ENCODE measurements at places on chromosomes 16 and 17. TPM values are rescaled to one million over a fixed set of nuclear protein-coding genes. Genes with fewer than 3 reads are reported as not detected.

DNA sequence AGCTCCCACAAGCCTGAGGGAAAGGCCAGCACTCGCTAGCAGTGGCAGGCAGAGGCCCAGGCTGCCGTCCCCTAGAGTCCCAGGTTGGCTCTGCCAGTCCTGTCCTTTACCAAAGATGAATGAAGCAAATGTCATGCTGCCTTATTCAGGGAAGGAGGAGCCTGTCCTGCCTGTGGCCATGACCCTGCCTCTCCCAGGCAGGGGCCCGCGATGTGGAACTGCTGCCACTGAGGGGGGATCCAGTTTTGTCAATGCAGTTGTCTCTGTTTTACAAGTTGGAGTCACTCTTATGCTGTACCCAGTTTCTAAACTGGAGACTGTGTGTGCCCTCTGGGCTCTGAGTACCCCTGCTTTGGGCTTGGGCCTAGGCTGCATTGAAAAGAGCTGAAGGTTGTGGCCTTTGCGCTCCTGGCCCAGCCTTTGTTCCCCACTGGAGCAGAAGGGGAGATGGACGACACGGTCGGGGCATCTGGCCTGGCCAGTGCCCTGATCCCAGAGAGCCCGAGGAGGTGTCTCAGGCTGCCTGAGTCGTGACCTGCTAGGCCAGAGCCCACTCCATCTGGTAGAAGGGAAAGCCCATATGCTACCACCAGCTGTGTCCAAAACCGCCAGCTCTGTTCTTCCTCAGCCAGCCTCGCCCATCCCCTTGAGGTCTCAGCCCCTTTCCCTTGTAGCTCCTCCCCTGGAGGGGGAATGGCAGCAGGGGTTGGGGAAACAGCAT, 5.5 kb downstream of the LIMD2 start:
- no peak for DNase-seq

GRCh38 chr16:66036184-66036583, 330.3 kb upstream of the CDH5 start:
- no peak for DNase-seq

DNA sequence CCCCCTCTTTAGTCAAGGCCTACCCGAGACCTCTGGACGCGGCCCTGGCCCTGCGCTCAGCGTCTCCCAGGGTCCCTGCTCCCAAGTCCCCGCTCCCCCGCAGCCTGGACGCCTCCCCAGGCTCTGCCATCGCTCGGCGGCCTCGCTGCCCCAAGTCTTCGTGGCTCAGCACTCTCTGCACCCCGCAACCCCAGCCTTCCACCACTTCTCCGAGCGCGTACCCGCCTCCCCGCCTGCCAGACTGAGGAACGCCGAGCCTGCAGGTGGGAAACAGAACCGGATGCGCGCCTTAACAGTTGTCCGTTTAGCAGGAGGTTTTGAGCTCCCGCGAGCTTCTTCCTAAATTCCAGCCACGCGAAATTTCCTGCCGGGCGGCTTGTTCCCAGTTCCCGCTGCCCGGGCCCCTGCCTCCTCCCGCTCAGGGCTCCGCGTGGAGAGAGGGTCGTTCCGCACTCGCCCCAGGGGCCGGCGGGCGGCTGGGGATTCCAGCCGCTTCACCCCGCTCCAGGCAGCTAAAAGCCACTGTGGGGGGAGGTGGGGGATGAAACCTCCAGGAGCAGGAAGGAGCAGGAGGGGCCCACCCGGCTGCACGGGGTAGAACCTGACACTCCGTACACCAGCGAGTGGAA, 87.7 kb downstream of the KCNJ12 start:
- DNase-seq, result no peak

- no peak for DNase-seq
Observed at GRCh38 chr17:48223945-48224344, 116.4 kb downstream of the SNX11 start.

GRCh38 chr17:40283662-40284061, 4.0 kb upstream of the CDC6 start:
- no peak for DNase-seq

DNA sequence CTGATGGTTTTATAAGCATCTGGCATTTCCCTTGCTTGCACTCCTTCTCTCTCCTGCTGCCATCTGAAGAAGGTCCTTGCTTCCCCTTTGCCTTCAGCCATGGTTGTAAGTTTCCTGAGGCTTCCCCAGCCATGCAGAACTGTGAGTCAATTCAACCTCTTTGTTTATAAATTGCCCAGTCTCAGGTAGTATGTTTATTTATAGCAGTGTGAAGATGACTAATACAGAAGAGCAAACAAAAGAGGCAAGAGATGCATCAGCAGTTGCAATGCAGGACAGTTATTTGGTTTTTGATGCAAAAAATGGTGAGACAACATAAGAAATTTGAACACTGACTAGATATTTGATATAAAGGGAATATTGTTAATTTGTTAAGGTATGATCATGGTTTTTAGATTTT, 16.8 kb downstream of the TMEM100 start:
- no peak for DNase-seq

DNA sequence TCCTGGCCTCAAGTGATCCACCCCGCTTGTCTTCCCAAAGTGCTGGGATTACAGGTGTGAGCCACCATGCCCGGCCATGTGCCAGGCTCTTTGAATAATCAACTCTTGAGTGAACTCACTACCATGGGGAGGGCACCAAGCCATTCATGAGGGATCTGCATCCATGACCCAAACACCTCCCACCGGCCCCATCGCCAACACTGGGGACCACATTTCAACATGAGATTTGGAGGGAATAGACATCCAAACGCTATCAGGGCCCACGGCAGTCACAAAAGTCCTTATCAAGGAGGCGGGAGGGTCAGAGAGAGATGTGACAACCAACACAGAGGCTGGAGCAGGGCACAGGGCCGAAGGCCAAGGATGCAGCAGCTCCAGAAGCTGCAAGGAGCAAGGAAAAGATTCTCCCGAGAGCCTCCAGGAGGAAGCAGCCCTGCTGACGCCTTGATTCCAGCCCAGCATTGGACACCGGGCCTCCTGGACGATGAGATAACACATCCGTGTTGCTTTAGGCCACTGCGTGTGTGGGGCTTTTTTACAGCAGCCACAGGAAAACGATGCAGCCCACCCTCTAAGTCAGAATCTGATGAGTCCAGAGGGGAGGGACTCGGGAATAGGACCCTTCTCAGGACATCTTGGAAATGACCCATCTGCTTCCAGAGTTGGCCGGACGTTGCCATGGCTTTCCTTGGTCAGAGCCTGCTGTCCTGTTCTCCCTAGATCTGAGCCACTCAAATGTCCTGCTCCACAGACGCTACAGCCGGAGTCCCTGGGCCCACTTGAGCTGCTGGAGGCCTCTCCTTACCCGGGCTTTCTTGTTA, 47.3 kb upstream of the CMIP start:
- peak; percentile 70 for DNase-seq

DNA sequence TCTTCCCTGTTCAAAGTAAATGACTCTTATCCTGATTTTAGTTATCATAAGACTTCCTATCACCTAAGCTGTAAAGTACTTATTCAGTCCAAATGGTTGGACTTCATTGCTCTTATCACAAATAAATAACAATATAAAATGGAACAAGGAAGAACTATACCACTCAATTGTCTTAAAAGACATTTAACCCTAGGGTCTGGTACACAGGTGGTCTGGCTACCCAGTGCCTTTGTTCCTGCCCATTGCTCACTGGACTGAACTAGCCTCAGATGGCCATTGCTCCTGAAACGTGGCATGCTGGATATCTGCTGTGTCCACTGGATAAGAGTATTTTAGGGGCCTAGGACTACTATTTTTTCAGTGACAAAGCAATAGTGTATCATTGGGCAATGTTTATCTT, 574.3 kb upstream of the CA10 start:
- no peak for DNase-seq

GRCh38 chr17:2423271-2423670, 22.4 kb upstream of the MNT start:
- no peak for DNase-seq

DNA sequence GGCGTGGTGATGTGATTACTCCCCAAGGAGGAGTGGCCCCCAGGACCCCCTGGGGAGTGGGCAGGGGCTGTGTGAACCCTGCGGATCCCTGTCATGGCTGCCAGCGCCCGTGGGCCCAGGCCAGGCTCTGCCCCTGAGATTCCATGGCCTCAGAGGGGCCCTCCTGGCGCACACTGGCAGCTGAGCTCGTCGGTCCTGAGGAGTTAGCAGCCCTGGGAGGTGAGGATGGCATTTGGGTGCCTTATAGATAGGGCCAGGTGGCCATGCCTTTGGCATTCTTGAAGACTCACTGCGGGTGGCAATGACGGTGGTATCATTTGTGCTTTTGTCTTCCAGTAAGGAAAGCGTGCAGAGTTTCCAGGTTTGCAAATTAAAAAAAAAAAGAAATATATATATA, 146.8 kb upstream of the GSE1 start:
- DNase-seq, result no peak

DNA sequence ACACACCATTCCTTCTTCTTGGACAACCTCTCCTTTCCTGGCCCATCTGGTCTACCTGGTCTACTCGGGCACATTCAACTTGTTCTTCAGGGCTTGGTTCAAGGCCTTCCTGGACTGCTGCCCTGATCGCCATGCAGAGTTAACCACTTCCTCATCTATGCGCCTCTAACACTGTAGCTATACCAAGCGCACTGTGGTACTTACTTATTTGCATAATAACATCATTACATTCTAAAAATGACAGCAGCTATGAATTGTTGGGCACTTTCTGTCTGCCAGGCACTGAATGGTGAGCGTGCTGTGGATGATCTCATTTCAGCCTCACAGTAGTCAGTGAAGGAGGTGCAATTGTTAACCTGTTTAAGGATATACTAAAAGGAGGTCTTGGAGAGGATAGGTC, 66.9 kb upstream of the SDK2 start:
- DNase-seq, result no peak

DNA sequence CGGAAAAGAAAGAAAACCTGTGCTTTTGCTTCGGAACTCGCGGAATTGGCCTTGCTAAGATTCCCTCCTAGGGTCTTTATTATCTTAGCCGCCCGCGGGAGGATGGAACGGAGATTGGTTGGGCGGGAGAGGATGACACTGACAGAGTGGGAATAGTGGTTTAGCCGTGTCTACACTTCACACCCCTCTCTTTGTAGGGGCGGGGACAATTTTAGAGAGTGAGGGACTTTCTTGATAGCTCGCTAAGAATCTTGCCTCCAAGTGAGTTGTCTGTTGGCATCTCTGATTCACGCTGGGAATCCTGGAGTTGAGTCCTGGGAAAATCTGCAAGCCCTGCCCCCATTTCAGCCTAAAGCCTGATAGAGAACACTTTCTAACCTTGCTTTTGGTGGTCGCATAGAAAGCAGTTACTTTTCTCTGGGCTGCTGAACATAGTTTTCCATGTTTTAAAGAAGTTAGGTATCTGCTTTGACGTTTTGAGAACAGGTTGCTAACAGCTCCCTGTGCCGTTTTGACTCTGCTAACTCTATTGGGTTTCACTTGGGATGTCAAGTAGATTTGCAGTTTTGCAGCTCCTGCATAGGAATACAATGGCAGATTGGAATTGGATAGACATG, 697 bp downstream of the NOL11 start:
- DNase-seq, result no peak

DNA sequence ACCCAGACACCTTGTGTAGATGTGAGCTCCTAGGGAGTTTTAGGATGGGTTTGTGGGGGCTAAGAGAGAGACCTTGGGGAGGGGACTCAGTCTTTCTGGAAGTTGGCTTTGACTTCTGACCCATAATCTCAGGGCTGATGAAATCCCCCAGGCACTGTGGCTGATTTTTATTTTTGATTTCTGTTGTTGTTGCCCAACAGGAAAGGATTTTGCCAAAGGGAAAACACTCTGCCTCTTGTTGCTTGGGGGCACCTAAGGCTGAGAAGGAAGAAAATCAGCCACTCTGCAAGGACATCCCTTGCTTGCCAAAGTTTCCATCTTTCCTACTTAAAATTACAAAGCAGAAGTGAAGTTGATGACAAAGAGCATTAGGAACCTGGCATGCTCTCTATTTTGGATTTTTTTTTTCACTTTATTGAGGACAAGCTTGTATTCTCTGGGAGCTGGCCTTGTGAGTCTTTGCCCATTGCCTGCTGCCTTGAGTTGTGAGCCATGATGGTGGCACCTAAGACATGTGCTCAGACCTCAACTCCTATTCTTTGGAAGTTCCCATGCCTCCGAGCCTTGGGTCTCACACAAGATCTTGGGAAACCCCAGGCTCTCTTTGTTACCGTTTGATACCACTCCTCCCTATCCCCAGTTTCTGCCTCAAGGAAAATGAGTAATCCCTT, 3.2 kb upstream of the C1QTNF1 start:
- no peak for DNase-seq

CDH3 gene
- total RNA-seq, result not detected

FN3K gene
- 82.4 TPM for total RNA-seq

C1QTNF8 gene
- not detected for total RNA-seq

GAS2L2 gene
- 0.08 TPM for total RNA-seq

IL17C gene
- total RNA-seq, result not detected

ACSM5 gene
- total RNA-seq, result 0.40 TPM

CCL1 gene
- total RNA-seq, result not detected

HOXB5 gene
- not detected for total RNA-seq

HSPB9 gene
- not detected for total RNA-seq

MYH2 gene
- total RNA-seq, result 0.22 TPM

Data from cardiac septum (tissue), 1 donor.